ENCODE measurements at places on chromosomes 6 and 20.
A peak's percentile ranks its signal among the peaks of the same experiment; 100 is the strongest.

DNA sequence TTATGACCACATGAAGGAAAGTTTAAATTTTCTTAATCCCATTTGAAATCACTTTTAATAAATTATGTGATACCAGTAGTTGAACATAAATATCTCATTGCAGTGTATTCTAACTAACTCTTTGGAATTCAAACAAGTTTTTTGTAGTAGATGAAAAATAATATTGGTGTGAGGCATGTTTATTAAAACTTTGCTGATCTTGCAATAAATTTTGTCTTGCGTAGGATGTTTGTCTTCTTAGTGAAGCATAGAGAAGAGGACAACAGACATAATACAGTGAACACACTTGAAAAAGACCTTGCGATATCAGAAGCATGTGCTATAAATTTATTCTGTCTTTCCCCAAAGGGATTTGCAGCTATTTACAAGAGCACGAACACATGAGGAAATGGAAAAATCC lies 140.7 kb downstream of the HTR1B start:
- no peak for DNase-seq

DNA sequence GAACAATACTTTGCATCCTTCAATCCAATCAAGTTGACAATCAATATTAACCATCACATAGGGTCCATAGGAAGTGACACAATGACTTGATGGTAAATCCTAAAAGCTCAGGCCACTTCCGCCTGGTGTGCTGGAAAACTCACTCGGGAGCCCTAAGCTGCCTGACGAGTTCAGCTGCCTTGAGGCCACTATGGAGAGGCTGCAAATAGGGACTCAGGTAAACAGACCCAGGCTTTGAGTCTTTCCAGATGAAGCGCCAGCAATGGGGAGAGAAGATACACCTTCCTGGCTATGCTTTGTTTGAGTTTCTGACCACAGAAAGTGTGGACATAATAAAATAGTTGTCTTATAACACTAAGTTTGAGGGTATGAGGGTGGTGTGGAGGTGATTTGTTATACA lies 112.6 kb downstream of the GPR63 start:
- peak; percentile 3 for DNase-seq

DNA sequence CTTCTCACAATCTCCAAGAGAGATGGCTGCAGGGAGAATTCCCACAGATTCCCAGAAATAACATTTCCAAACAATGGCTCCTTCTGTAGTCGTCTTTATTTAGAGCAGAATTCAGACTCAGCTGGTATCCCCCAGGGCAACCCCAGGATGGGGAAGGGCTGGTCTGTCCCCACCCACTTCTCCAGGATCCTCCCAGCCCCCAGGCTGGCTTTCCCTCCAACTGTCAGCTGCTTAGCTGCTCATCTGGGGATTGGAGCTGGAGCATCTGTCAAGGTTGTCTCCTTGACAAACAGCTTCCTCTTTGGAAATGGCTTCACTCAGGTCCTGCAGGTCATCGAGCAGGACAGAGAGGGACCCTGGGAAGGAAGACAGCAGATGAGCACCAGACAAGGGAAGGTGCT lies 3.5 kb upstream of the PSORS1C2 start:
- DNase-seq: peak; percentile 88

DNA sequence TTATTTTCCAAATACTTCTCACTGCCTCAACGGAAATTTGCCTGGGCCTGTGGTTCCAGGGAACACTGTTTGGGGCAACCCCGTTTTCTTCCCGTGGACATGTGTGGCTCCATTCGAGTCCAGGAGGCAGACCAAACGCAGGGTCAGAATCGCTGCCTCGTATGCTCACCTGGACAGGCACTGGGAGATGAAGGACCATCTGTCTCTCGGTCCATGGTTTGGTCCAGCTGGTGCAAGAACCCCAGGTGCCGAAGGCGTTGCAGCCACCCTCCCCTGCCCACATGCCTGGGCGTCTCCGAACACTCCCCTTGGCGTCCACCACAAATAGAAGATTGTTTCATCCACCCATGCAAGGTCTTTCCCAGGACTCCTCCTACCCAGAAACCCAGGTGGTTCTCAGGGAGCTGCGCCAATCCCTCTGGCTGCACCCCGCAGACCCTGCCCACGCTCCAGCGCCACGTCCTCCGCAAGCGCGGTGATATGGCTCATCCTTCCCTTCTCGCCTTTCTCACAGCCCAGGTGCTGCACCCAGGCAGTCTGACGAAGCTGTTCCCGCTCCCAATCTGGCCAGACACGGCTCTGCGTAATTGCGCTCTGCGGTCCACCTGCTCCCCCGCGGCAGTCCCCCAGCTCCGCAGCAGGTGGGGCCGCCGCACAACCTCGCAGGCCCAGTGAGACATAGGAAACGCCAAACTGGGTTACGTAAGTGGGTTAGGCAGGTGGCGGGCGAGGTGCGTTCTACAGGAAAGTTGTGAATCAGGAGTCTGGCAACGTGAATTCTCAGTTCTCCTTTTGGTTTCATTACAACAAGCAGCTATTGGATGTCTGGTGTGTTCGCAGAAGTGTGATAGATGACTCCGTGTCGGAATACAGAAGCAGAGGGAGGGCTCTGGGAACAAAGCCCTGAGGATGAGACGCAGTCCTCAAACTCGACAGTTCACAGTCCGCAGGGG lies 146.2 kb upstream of the ECI2 start:
- DNase-seq: peak; percentile 33

DNA sequence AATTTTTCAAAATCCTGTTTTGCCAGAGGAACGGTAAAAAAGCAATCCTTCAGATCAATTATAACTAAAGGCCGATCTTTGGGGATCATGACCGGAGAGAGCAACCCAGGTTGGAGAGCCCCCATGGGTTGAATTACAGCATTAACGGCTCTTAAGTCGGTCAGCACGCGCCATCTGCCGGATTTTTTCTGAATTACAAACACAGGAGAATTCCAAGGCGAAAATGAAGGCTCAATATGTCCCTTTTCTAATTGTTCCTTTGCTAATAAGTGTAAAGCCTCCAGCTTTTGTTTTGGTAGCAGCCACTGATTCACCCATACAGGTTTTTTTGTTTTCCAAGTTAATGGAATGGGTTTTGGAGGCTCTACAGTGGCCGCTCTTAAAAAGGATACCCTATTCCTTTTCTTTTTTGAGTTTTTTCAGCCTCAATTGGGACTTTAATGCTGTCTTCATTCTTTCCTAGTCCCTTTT lies 16.9 kb upstream of the PTCRA start:
- DNase-seq: peak; percentile 93

GRCh38 chr6:142845143-142845571 lies 99.8 kb downstream of the HIVEP2 start:
- DNase-seq: peak; percentile 19

Measured in NCI-H82 (cell line).